SK-N-DZ (cell line): ENCODE measurements at places on chromosomes 3 and 15.

- DNase-seq = no peak
Measured at GRCh38 chr3:33886015-33886414, 87.6 kb downstream of the PDCD6IP start.

DNA sequence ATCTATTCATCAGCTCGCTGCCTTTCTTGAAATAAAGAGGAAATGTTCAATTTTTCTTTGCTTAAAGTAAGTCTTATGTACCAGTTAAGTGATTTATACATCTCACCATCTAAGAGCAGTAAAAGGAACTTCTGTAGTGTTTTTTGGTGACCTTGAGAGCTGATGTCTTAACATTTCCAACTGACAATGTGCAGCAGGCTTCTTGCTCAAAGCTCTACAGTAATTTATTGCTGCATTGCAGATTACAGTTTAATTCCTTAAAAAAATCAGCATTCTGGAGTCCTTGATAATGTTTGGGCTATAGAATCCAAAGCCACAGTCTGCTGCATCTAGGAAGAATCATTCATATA lies 61.6 kb downstream of the DIPK2A start:
- no peak for DNase-seq

DNA sequence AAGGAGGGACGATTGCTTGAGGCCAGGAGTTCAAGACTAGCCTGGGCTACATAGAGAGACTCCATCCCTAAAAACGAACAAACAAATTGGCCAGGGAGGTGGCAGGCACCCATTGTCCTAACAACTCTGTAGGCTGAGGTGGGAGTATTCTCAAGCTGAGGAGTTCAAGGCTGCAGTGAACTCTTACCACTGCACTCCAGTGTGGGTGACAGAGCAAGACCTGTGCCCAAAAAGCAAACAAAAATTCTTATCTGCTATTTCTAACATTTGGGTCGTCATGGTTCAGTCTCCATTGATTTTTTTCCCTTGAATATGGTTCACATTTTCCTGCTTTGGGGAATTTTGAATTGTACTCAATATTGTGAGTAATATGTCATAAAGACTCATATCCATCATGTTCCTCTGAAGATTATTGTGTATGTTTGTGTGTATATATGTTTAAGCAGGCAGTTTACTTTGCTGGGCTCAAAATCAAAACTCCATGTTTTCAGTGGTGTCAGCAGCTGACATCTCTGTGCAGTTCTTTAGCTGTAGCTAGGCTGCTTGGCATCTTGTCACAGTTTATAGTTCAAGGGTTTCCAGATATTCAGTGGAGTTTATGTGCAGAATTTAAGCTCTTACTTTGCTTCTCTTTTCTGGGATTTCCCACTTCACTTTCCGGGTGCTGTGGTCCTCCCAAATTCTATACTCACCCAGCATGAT lies 33.2 kb downstream of the IFT122 start:
- no peak for DNase-seq

GRCh38 chr3:23542079-23542478 lies 263.7 kb upstream of the UBE2E1 start:
- DNase-seq = no peak
